ENCODE measurements at places on chromosomes 11 and 22.

- no peak for DNase-seq
These were observed 1.1 kb downstream of the RRM1 start for GRCh38 chr11:4095509-4096230.

- DNase-seq = no peak
These were observed 38.4 kb downstream of the ZC3H12C start for GRCh38 chr11:110131386-110132123.

DNA sequence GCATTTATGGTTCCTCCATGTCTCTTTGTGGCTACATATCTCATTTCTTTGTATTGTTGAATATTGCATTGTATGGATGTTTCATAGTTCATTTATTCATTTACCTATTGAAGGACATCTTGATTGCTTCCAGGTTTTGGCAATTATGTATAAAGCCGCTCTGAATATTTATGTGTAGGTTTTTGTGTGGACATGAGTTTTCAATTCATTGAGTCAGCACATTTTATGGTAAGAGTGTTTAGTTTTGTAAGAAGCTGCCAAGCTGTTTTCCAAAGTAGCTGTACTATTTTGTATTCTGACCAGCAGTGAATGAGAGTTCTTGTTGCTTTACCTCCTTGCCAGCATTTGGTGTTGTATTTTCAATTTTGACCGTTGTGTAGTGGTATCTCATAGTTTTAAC, 39.2 kb downstream of the KDM2A start:
- no peak for DNase-seq

- no peak for DNase-seq
These were observed 112.6 kb downstream of the ST3GAL4 start for GRCh38 chr11:126468102-126468521.

DNA sequence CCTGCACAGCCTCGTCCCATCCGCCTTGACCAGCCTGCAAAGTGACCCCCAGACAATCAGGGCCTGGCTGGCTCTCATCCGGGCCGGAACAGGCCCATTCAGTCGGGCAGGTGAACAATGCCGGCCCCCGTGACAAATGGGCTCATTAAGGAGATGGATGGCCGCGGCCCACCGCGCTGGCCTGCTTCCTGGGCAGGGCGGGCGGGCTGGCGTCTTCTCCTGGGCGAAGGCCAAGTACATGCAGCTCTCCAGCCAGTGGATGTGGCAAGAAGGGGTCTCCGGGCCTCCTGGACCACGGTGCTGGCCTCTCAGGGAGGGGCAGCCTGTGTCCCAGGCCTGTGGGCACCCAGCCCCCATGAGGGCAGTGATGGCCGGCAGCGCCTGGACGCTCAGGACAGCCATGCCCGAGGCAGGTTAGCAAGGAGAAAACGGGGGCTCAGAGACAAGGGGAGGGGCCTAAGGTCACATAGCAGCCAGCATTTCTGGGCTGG, 1022.8 kb downstream of the BRD1 start:
- DNase-seq = no peak

- no peak for DNase-seq
These were observed 13.7 kb downstream of the NAGA start for GRCh38 chr22:42056757-42057511.

DNA sequence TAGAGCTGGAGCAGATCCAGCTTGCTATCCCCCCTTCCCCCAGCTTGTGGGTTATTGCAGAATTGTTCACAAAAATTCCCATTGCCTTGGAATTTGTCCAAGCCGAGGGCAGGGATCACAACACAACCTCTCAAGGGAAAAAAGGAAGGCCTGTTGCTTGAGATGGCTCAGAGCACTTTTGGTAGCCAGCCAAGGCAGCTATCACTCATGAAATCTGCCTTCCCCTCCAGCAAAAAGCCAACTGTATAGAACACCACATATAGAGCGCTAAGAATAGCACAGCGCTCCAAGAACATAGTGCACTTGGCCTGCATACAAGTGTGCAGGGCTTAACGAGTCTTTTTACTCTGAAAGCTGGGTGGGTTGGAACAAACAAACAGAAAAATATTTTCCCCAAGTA, 46.2 kb downstream of the FAM83F start:
- DNase-seq = no peak

DNA sequence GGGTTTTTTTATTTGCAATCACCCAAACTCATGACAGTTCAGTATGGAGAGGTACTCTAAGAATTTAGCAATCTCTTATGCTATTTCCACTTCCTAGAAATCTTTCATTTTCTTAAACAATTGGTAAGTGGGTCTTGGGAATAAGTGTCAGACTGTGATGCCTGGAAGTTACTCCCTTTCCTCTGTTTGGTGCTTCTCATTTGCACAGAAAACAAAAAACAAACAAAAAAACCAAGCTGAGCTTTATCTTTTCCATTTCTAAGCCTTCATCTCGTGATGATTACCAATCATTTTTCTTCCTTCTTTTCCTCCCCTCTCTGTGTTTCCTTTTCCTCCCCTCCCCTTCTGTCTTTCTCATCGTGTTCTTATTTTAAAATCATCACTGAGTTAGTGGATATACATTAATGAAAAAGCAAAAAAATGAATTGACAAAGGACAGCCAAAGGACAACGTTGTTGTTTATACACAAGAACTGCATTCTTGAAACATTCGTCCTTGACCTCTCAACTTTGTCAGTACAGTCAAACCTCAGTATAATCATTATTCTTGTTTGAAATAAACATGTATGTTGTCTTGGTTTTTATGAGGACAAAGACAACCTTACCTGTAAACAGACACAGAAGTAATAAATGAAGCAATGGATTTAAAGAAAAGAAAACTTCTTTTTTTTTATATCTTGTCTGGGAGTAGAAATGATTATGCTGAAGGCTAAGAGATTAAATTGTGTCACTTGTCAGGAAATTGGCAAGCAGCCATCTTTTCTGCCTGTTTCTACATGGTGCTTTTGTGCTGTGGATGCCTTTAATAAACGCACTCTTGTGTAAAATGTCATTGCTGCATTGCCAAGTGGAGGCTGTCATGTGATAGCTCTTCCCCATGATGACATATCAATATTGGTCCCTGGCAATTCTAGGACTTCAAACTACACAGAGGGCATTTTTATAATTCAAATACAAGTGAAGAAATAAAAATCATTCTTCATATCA, 803.2 kb upstream of the CCDC90B start:
- DNase-seq = no peak

GRCh38 chr11:43688394-43688793, 7.9 kb downstream of the HSD17B12 start:
- DNase-seq = no peak

GRCh38 chr22:40709752-40710413, 30.6 kb downstream of the MCHR1 start:
- no peak for DNase-seq

DNA sequence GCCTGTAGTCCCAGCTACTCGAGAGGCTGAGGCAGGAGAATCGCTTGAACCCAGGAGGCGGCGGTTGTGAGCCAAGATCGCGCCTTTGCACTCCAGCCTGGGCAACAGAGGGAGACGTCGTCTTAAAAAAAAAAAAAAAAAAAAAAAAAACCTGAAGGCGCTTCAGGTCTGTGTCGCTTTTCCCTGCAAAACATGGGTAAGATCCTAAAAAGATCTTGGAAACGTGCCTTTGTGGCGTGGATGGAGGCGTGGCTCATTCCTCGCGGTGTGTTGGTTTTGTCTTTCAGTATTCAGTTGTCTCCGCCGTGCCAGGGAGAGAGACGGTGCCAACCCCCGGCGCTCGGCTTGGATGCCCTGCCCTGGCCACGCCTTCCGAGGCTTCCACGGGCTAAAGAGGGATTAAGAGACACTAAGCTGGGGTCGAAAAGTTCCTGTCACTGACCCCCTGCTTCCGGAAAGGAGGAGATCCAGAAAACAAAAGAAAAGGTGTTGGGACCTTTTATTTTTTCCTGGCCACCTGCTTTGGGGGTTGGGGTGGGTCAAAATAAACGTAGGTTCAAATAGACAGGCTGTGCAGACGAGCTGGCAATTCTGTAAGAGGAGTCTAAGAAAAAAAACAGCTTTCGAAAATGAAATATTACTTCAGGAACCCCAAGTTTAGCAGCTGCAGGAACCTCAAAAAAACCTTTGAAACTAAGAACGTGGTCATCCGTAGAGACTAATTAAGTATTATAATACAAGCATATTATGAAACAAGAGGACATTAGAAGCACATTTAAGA, 1.1 kb upstream of the SLC35F2 start:
- peak; percentile 8 for DNase-seq

DNA sequence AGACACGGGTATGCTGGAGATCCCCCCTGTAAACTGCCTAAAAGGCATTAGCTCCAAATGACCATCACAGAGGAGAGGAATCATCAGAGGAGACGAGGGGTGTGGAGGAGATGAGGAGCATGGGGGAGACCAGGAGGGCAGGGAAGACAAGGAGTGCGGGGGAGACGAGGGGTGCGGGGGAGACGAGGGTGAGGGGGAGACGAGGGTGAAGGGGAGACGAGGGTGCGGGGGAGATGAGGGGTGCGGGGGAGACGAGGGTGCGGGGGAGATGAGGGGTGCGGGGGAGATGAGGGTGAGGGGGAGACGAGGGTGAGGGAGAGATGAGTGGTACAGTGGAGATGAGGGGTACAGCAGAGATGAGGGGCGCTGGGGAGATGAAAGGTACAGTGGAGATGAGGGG, 17.5 kb upstream of the GAL start:
- DNase-seq = no peak

- no peak for DNase-seq
These were observed 8.1 kb upstream of the GLYAT start for GRCh38 chr11:58739725-58740430.

DNA sequence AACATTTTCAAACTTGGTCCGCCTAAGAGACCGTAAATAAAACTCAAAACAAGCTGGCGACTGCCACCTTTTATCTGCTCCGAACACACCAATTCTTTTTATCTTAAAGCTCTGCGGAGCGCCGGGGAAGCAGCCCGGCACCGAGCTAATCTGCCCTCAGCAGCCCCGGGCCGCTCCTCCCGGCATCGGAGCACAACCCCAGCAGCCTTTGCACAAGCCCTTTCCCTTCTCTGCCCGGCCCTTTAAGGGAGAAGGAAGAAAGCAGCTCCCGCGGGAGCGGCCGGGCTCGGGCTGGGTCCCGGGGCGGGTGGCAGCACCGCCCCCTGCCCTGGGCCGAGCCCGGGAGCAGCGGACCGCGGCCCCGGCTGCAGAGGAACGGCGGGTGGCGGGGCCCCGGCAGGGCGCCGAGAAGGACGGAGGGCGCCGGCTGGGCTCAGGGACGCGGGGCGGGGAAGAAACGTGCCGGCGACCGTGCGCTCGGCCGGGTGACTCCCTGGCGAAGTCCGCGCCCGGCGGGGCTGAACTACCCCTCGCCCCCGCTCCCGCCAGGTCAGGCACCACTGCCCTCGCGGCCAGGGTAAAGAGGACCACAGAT, 133.6 kb upstream of the C11orf58 start:
- DNase-seq = peak; percentile 5

- no peak for DNase-seq
These were observed 330.4 kb downstream of the BRD1 start for GRCh38 chr22:49497266-49497665.

GRCh38 chr11:13268791-13269190, 8.8 kb upstream of the BMAL1 start:
- no peak for DNase-seq
